ENCODE measurements at places on chromosomes 1 and 21. TPM values are rescaled to one million over a fixed set of nuclear protein-coding genes. Genes with fewer than 3 reads are reported as not detected.

Gene SCYL3
- 8.8 TPM for total RNA-seq

Gene ELAVL4
- 477 TPM for total RNA-seq

Gene RAB4A
- 63.0 TPM for total RNA-seq

Gene NUF2
- 5.8 TPM for total RNA-seq

Gene TAL1
- total RNA-seq, result 2.1 TPM

Gene TSNAX
- 41.1 TPM for total RNA-seq

Gene C1orf115
- total RNA-seq, result 30.5 TPM

Gene KIF21B
- total RNA-seq, result 51.1 TPM

Gene PRRX1
- total RNA-seq, result not detected

- peaks cover 13% of the 10 kb centered on the region for H3K27me3 ChIP-seq
- no peak for DNase-seq
- no peak overlapping the region for H3K27ac ChIP-seq
- H3K4me1 ChIP-seq, result peaks cover 7% of the 10 kb centered on the region
Measured at GRCh38 chr21:44330698-44331097, 8.5 kb downstream of the CFAP410 start.

DNA sequence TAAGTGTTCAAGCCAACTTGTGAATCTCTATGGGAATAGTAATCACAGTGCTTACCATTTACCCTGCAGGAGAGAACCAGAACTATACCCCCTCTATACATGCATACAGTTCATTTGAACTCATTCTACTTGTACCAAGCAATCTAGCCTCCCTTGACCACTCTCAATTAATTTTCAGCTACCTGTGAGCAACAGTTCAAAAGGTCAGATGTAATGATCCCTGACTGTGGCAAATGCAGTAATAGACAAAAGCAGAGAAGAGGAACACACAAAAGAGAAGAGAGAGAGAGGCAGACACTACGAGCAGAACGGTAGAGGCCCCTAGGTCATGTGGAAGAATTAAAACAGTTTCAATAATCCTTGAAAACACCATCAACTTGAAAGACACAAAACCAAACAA is 52.8 kb downstream of the FMO4 start:
- peaks cover under 1% of the 10 kb centered on the region for H3K27me3 ChIP-seq
- H3K4me1 ChIP-seq, result no peaks in the 10 kb centered on the region
- no peak overlapping the region for H3K27ac ChIP-seq
- peaks cover under 1% of the 10 kb centered on the region for H3K36me3 ChIP-seq
- no peak for DNase-seq

DNA sequence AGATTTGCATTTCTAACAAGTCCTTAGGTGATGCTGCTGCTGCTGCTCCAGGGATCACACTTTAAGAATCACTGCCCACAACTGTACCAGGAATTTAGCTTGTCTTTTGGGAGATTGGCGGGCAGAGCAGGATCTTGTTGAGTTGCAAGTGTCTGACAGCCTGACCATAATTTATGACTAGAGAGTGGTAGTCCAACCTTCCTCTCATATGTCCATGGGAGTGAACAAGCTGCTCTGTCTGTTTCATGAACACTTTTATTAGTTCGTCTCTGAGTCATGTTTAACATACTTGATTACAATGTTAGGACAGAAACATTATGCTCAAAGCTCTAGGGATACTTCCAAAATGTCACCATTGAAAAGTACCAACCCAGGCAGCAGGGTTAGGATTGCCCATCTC is 169.6 kb downstream of the TGFB2 start:
- H3K27ac ChIP-seq, result no peak overlapping the region
- no peaks in the 10 kb centered on the region for H3K36me3 ChIP-seq

GRCh38 chr1:207040181-207040533 is 7.6 kb upstream of the C1orf116 start:
- H3K4me3 ChIP-seq, result no peak overlapping the region
- H3K27me3 ChIP-seq, result no peaks in the 10 kb centered on the region
- H3K36me3 ChIP-seq, result no peaks in the 10 kb centered on the region
- no peak for DNase-seq
- no peaks in the 10 kb centered on the region for H3K4me1 ChIP-seq
- H3K27ac ChIP-seq, result no peak overlapping the region

GRCh38 chr1:197695961-197696360 is 79.3 kb downstream of the DENND1B start:
- no peak for DNase-seq
- no peak overlapping the region for H3K27ac ChIP-seq
- peaks cover 22% of the 10 kb centered on the region for H3K36me3 ChIP-seq
- peaks cover 10% of the 10 kb centered on the region for H3K4me1 ChIP-seq

GRCh38 chr1:180631194-180631765 is 542 bp upstream of the XPR1 start:
- DNase-seq, result no peak
- H3K4me1 ChIP-seq, result peaks cover 11% of the 10 kb centered on the region
- peak overlapping the region; percentile 89 for H3K27ac ChIP-seq
- H3K4me3 ChIP-seq, result peak overlapping the region; percentile 81
- H3K27me3 ChIP-seq, result peaks cover 5% of the 10 kb centered on the region
- no peaks in the 10 kb centered on the region for H3K36me3 ChIP-seq

GRCh38 chr1:159142391-159142663 is 29.1 kb upstream of the CADM3 start:
- DNase-seq, result no peak
- no peak overlapping the region for H3K4me3 ChIP-seq
- H3K27me3 ChIP-seq, result peaks cover 4% of the 10 kb centered on the region
- H3K27ac ChIP-seq, result no peak overlapping the region
- peaks cover 5% of the 10 kb centered on the region for H3K4me1 ChIP-seq
- no peaks in the 10 kb centered on the region for H3K36me3 ChIP-seq

DNA sequence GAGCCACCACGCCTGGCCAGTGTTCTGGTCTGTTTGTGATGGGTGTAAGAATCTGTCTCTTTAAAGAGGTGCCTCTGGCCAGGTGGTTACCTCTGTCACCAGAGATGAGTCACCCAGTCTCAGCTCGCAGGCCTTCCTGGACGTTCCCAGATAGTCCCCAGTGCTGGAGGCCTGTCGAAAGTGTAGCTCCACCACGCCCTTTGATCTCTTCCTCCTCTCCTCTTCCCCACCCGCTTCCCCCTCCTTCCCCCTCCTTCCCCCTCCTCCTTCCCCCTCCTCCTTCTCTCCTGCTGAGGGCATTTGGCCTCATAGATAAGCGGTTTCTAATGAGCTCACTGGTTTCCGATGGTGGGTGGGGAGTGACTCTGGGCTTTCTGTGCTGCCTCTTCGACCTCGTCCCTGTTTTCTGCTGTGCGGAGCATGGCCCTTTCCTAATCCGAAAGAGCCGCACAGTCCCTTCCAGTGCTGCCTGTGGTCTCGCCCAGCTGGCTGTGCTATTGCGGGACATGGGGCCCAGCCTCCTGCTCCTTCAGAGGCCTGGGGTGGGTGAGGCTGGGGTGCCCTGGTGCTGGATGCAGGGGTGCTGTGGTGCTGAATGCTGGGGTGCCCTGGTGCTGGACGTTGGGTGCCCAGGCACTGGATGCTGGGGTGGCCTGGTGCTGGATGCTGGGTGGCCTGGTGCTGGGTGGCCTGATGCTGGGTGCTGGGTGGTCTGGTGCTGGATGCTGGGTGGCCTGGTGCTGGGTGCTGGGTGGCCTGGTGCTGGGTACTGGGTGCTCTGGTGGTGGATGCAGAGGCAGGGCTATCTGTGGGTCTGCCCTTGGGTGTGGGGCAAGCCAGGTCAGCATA is 19.2 kb downstream of the AGPAT3 start:
- no peaks in the 10 kb centered on the region for H3K36me3 ChIP-seq
- H3K4me3 ChIP-seq, result peak overlapping the region; percentile 42
- H3K27ac ChIP-seq, result no peak overlapping the region

- H3K4me1 ChIP-seq, result peaks cover 2% of the 10 kb centered on the region
- peaks cover 7% of the 10 kb centered on the region for H3K36me3 ChIP-seq
- no peak for DNase-seq
- peaks cover under 1% of the 10 kb centered on the region for H3K27me3 ChIP-seq
- no peak overlapping the region for H3K4me3 ChIP-seq
- H3K27ac ChIP-seq, result no peak overlapping the region
Measured at GRCh38 chr1:84598846-84599741, 24.9 kb upstream of the CTBS start.

GRCh38 chr21:20739421-20739820 is 258.8 kb upstream of the NCAM2 start:
- DNase-seq, result peak; percentile 29
- no peaks in the 10 kb centered on the region for H3K27me3 ChIP-seq
- H3K4me3 ChIP-seq, result no peak overlapping the region
- no peaks in the 10 kb centered on the region for H3K36me3 ChIP-seq
- no peak overlapping the region for H3K27ac ChIP-seq

- H3K4me3 ChIP-seq, result no peak overlapping the region
- peaks cover 2% of the 10 kb centered on the region for H3K27me3 ChIP-seq
- H3K27ac ChIP-seq, result no peak overlapping the region
- no peak for DNase-seq
- peaks cover 8% of the 10 kb centered on the region for H3K4me1 ChIP-seq
Measured at GRCh38 chr1:24793447-24794129, 48.3 kb downstream of the CLIC4 start.

DNA sequence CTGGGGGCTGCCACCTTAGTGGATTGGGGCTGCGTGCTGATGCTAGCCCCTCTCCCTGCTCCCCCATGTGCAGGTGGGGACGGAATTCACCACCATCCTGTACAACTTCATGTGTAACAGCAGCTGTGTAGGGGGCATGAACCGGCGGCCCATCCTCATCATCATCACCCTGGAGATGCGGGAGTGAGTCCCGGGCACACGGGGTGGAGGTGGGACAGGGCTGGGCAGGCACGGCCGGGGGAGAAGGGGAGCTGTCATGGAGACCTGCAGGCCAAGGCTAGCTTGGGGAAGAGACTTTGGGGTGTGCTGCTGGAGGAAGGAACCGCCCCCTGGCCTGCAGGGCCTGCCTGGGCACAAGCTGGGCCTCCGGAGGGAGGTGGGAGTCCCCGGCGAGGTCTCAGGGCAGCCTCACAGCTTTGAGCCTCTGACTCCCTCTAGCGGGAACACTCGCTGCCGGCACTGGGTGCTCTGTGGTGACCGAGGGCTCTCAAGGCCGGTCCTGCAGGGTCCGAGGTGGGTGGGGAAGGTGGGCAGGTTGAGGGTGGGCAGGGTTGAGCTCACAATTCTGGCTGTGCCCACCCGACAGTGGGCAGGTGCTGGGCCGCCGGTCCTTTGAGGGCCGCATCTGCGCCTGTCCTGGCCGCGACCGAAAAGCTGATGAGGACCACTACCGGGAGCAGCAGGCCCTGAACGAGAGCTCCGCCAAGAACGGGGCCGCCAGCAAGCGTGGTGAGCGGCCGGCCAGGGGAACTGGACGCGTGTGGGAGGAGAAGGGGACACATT is 25.0 kb upstream of the CCDC27 start:
- no peak overlapping the region for H3K27ac ChIP-seq
- H3K4me3 ChIP-seq, result no peak overlapping the region
- peak; percentile 65 for DNase-seq
- peaks cover 16% of the 10 kb centered on the region for H3K27me3 ChIP-seq

DNA sequence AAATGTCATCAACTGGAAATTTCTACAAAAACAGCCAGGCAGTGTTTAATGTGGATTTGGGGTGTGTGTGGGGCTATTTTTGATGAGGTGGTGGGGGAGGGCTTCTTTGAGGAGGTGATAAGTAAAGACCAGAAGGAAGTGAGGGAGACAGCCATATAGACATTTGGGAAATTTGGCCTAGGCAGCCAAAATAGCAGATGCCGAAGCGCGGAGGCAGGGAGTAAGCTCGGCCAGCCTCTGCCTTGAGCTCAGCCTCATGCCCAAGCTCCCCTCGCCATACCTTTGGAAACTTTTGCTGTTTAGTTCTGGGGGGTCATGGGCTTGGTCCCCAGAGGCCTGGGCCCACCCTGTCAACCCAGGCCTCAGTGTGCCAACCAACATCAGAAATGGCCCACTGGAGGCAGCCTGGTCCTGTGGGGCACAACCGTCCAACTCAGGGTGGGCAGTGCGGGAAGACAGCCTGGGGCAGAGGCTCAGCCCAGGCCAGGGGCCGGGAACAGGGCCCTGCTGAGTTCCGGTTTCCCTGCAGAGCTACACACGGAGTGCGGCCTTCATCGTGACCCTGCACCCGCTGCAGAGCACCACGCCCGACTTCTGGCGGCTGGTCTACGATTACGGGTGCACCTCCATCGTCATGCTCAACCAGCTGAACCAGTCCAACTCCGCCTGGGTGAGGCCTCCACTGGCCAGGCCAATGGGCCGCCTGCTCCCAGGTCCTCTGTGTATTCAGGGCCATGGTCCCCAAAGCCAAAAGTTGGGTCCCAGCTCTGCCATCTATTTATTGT is 84.0 kb downstream of the PTPRU start:
- H3K36me3 ChIP-seq, result no peaks in the 10 kb centered on the region
- no peak overlapping the region for H3K4me3 ChIP-seq
- H3K27me3 ChIP-seq, result peaks cover 8% of the 10 kb centered on the region
- DNase-seq, result no peak

GRCh38 chr1:75745276-75745675 is 20.8 kb downstream of the ACADM start:
- H3K4me3 ChIP-seq, result no peak overlapping the region
- no peak overlapping the region for H3K27ac ChIP-seq
- no peaks in the 10 kb centered on the region for H3K36me3 ChIP-seq
- H3K4me1 ChIP-seq, result no peaks in the 10 kb centered on the region
- DNase-seq, result no peak
- H3K27me3 ChIP-seq, result no peaks in the 10 kb centered on the region

GRCh38 chr1:90959352-90960206 is 62.3 kb downstream of the ZNF644 start:
- no peak for DNase-seq
- no peak overlapping the region for H3K4me3 ChIP-seq
- H3K36me3 ChIP-seq, result peaks cover 12% of the 10 kb centered on the region

DNA sequence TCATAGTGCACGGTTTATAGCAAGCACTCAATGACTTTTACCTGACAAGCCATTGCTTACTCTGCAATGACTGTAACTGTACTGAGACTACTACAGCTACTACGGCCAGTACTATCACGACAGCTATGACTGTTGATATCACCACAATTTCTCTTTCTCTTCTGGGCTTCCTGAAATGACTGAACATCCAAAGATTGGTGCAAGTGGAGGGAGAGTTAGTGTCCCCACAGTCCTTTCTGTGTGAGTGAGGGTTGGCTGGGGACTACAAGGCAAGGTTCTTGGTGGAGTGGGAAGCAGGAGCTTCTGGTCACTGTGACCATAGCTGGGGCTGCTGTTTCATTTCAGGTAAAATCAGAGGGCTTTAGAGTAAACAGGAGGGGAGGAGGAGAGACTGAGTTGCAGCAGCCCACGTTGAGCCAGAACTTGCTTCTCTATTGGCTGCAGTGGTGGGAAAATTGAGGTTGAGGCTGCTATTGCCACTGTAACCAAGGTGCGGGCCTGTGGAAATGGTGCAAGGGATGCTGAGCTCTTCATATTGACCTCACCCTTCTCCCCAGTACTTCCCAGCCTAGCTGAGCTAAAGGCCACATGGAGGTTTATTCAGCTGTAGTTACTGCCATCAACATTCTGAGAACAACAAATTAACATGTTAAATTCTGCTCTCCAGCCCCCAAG is 14.1 kb upstream of the IL10 start:
- peaks cover 12% of the 10 kb centered on the region for H3K4me1 ChIP-seq
- no peak for DNase-seq
- H3K27me3 ChIP-seq, result peaks cover 3% of the 10 kb centered on the region
- no peak overlapping the region for H3K27ac ChIP-seq
- H3K4me3 ChIP-seq, result no peak overlapping the region

- peak overlapping the region; percentile 67 for H3K4me3 ChIP-seq
- H3K27me3 ChIP-seq, result no peaks in the 10 kb centered on the region
- no peak for DNase-seq
- H3K36me3 ChIP-seq, result no peaks in the 10 kb centered on the region
Measured at GRCh38 chr1:169318536-169319244, 48.9 kb downstream of the NME7 start.

GRCh38 chr1:244876228-244876910 is 12.0 kb upstream of the HNRNPU start:
- H3K4me1 ChIP-seq, result no peaks in the 10 kb centered on the region
- DNase-seq, result no peak
- no peaks in the 10 kb centered on the region for H3K27me3 ChIP-seq
- H3K4me3 ChIP-seq, result no peak overlapping the region
- H3K36me3 ChIP-seq, result no peaks in the 10 kb centered on the region
- H3K27ac ChIP-seq, result no peak overlapping the region

Measured in glutamatergic neuron (in vitro differentiated cells).